H7 (cell line): ENCODE measurements at places on chromosomes 3 and 15.
A peak's percentile ranks its signal among the peaks of the same experiment; 100 is the strongest.

DNA sequence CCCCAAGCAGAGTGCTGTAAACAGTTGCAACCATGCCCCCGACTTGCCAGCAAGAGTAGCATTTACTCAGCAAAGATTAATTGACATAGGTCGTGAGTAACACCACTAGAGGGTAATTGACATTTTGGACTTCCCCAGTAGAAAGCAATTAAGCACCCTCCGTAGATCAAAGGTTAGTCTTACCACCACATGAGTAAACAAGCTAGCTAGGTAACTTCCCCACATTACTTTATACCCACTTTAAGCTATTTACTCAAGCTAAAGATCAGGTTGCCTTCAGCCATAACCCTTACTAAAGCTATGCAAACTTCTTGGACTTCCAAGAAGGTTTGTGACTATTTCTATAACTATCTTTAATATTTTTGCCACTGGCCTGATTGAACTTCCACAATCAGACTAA, 1072.7 kb downstream of the OTOL1 start:
- DNase-seq, result no peak

DNA sequence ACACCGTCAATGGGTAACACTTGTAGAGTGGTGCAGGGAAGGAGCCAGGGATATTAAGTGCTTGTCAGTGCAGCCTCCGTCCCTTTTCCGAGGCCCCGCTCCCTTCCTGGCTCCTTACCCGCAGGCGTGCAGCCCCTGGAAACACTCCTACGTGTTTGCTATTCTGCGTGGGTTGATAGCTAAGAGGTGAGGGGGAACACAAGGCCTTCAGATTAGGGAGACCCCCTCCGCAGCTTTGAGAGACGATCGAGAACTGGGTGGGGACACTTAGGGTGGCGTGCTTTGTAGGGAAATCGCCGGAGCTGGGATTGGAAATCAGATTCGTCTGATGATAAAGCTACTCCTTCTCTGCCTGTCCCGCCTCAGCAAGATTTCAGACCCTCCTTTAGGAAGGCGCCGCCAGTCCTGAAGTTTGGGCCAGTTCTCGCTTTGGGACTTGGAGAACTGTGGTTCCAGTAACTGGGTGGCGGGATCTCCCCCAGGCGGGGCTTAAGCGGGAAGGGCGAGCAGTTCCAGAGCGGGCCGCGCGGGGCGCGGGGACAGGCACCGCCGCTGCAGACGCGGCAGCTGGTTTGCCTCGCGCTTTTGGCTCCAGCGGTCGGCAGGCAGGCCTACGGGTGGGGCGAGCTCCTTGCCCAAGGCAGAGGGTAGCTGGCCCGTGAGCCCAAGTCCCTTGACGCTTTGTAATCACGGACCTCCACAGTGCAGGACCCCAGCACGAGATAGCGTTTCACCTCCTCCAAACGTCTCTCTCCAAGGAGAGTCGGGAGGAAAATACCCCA, 8.0 kb upstream of the FAM107A start:
- peak; percentile 94 for DNase-seq

GRCh38 chr15:29312387-29312786, 42.8 kb upstream of the NSMCE3 start:
- DNase-seq, result no peak

GRCh38 chr3:45109771-45110508, 36.2 kb downstream of the CDCP1 start:
- no peak for DNase-seq

DNA sequence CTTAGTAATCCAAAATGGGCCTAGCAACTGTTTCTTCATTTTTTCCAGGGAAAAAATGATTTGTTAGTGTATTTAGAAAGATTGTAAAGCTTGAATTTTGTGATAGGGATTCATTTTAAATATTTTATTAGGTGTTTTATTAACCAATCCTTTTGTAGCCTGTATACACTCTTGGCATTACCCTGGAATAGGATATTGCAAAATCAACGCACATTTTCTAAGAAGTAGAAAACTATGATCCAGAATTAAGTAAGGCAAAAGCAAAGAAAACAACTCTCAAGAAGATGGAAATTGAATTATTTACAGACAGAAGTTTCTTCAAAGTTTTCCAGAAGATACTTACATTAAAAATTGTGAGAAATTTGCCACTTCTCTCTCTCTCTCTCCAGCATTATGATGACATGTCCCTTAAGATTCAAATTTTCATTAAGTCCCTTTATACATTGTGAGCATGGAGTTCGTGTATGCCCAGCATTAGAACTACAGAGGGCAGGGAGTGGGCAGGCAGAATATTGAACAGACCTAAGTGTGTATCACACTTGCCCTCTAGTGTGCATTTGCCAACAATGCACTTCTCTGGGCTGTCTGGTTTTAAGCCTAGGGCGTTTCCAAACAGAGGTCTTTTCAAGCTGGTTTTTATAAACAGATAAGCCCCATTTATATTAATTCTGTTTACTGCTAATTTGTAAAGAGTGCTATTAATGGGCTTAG, 28.5 kb upstream of the CMSS1 start:
- DNase-seq, result peak; percentile 42

DNA sequence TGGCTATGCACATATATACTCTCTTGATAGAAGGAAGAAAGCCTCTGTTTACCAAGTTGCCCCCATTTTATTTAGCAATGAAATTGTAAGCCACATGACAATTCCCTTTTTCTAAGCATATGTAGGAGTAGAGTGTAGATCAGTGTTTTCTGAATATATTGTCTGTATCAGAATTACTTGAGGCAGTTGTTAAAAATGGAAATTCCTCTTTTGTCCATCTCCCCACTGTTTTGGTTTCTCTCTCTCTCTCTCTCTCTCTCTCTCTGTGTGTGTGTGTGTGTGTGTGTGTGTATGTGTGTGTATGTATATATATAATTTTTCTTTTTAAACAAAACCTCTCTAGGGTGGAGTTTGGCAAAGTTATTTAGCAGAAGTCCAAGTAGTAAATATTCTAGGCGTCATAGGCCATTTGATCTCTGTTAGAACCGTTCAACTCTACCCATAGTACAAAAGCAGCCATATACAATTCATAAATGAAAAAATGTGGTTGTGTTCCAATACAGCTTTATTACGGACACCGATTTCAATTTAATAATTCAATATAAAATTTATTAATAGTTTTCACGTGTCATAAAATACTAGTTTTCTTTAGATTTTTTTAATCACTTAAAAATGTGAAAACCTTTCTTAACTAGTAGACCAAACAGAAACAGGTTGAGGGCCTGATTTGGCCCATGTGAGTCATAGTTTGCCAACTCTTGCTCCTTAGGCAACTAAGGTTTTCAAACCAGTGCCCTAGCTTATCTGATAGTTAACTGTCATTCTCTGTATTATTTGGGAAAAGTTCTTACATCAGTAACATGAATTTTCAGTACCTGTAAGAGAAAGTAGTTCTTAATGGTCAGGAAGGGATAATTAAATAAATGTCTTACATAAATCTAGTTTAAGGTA, 39.8 kb downstream of the UBE2E1 start:
- no peak for DNase-seq

DNA sequence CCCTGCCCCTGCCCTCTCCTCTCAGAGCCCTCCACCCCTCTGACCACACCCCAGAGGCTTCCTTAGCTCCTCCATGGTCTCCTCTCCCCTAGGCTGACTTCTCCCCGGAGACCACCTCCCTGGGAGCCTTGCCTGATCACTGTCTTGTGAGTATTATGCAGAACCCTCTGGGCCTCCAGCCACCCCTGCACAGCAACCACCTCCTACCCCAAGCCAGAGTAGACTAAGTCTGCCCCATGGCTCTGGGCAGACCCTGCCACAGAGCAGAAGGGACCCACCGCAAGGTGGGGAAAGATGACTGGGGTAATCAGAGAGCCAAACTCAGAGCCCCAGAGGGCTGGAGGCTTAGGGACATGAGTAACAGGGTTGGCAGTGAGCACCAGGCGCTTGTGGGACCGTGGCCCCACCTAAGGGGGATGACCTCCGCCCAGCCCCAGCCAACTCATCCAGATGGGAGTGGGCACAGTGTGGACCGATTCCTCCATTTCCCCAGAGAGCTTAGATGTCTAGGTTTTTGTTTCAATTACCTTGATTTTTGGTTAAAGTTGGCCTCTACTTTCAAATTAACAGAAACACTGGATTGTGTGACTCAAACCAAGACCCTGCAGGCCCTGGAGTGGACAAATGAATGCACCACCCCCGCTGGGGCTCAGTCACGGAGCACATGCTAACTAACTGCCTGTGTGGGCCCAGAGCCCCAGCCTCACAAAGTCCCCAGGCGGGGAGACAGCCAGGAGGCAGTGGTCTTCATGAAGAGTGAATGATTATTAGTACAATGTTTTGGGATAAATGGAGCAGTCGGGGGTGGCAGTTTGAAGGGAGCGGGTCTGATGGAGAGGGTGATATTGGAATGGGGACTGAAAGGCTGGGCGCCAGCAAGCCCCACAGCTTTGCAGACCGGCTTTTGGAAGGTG, 119.4 kb upstream of the PRR20G start:
- peak; percentile 27 for DNase-seq

DNA sequence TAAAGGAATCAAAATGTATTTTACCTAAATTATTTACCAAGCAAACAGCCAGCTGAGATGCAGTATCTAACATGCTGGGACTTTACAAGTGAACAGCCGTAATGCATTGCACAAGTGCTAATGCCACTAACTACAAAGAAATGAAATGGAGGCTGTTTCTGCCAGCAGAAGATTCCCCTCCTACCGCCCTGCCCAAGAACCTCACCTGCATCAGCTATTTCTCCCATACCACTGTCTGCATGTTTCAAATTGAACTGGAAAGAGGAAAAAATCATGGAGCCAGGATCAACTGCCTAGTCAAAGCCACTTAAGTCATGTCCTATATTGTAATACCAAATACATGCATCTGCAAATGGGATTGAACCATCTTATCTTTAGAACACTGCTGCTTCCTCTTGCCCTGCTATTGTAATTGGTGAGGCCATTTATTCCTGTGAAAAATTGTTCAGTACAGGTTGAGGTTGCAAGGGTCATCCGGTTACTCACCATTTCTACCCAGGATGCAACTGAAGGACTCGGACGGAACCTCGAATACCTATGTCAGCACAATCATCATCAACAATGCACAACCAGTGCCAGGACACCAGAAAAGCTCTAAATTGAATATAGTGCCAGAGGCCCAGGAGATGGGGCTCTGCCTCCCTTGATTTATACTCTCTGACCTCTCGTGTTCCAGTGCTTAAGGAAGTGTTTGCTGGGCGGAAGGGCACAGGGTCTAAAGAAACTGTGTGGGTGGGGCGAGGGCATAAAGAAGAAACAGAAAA, 27.5 kb downstream of the ANXA2 start:
- no peak for DNase-seq

GRCh38 chr3:69791919-69792399, 52.7 kb downstream of the MITF start:
- DNase-seq, result no peak

GRCh38 chr3:61015408-61015807, 235.8 kb downstream of the FHIT start:
- DNase-seq, result no peak

DNA sequence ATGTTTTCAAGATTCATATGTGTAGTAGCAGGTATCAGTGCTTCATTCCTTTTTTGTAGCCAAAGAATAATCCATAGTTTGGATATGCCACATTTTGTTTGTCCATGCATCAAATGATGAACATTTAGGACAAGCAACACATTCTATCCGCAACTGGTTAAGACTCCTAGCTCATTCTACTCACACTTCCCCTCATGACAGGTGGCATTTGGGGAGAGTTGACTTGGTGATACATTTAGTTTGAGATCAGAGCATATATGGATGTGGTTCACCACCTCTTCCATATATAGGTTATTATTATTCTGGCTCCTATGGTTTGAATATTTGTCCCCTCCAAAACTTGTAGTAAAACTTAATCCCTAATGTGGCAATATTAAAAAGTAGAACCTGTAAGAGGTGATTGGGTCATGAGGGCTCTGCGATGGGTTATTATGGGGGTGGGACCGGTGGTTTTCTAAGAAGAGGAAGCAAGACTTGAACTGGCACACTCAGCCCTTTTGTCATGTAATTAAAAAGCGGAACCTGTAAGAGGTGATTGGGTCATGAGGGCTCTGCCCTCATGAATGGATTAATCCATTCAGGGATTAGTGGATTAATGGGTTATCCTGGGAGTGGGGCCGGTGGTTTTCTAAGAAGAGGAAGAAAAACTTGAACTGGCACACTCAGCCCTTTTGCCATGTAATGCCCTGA, 75.3 kb upstream of the HRH1 start:
- DNase-seq, result no peak

DNA sequence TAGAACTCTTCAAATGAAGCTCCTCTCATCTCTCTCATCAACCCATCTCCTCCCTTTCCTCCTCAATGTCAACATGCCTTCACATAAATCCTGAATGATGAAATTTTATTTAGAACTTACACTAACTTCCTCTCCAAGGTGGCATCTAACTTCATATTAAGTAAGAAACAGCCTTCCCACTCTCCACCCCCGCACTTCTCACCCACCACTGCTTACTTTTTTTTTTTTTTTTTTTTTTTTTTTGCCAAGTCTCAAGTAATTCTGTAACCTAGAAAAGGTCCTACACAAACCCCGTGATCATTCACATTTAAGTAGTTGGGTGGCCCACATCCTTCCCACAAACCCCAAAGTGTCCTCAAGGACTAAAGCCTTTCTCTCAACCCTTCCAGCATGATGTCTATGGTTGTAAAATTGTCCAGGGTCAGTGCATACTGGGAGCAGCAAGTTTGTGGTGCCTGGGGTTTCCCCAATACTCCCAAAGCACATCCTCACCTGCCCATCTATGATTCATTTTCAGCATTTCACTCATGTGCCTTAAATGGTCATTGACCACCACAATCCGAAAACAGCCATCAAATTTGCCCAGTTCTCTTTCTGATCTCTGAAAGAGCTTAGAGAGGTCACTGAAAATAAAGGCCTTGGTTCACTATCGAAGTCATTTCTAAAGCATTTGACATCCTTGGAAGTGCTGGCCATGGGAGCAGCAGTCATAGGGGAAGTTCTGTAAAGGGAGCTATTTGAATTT, 47.2 kb downstream of the CD86 start:
- no peak for DNase-seq

DNA sequence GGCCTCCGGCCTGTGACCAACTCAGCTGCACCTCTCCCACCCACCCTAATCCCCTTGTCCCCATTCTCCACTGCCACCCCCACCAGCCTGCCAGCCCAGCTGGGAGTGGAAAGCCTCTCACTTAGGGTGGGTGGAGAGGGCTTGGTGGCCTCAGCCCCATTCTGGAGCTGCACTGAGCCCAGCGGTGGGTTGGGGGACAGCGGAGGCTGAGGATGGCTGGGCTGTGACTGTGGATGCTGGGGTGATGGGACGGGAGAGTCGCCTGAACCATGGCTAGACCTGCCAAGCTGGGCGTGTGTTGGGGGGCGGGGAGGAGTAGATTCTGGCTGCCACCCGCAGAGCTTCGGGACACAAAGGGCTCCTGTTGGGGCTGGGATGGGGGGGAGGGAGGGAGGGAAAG, 1.8 kb downstream of the CLCN2 start:
- peak; percentile 74 for DNase-seq

GRCh38 chr3:102036017-102036416, 186.7 kb downstream of the NFKBIZ start:
- no peak for DNase-seq

GRCh38 chr3:157527131-157527881, 24.1 kb upstream of the VEPH1 start:
- DNase-seq, result no peak

DNA sequence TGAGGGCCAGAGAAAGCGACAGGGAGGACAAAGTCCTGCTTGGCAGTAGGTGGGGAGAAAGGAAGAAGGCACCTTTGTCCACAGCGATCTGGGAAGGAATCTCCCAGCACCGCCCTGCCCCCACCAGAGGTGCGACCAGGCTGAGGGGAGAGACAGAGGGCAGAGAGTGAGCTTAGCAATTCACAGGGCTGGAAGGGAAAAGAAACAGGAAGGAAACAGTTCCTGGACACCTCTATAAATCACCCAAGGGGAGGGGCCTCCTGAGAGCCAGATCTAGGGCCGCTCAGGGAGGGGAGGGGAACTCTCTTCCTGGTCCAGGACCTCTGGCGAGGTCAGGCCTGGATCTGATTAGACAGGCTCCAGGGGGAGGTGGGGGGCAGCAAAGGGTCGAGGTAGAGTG, 35.4 kb downstream of the RNU5B-1 start:
- DNase-seq, result peak; percentile 59
